Body of pancreas (tissue), 4 donors: ENCODE measurements at places on chromosomes 16 and 17.

GRCh38 chr17:17886726-17887125, 49.9 kb upstream of the SREBF1 start:
- DNase-seq, result no peak

DNA sequence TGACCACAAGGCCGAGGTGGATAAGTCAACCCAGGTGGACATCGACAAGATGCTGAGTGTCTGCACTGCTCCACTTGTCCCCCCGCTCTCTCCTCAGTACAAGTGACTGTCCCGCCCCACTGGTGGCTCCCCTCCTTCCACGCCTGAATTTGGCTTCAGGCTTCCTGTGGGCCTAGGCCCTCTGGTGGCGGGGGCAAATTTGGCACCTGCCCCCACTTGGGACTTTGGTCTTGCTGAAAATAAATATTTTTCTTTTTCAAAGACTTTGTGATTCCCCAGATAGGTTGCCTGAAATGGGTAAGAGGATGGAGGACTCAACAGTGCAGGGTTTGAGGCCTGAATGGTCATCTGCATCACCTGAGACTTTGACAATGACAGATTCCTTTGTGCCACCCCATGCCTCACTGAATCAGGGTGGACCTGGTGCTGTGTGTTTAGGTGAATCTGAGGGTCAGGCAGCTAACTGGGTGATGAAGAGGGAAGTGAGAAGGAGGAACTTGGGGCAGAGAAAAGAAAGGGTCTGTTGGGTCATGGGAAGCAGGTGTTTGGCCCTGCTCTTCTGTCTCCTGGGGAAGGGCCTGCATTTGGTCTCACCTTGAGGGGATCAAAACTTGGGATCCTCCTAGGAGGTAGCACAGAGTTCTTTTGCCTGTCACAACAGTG, 2.0 kb downstream of the C16orf86 start:
- DNase-seq, result no peak

DNA sequence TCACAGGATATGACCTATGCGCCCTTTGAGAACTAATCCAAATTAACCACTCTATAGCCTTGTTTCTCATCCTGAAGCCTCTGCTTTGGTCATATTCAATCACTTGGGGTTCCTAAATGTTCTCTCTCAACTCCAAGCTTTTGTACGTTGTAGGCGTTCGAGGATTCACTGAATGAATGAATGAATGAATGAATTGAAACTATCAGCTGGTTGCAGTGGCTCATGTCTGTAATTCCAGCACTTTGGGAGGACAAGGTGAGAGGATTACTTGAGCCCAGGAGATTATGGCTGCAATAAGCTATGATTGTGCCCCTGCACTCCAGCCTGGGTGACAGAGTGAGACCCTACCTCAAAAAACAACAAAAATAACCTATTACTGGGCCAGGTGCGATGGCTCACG, 5.9 kb upstream of the SUMO2 start:
- no peak for DNase-seq

DNA sequence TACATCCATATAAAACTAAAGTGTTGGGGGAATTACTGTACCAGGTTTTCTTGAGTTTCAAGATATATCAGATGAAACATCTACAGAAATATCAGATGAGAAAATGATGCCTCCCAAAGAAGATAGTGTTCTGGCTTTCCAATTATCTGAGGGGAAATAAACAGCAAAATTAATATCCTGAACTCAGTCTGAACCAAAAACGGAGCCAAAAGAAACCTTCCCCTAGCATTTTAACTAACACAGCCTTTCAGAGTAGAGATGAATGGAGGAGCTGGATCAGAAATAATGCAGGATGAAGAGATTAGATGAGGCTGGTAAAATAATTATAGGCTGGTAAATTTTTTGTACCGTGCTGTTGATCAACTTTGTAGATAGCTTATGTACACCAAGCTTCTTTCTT, 16.2 kb downstream of the ERCC4 start:
- no peak for DNase-seq

DNA sequence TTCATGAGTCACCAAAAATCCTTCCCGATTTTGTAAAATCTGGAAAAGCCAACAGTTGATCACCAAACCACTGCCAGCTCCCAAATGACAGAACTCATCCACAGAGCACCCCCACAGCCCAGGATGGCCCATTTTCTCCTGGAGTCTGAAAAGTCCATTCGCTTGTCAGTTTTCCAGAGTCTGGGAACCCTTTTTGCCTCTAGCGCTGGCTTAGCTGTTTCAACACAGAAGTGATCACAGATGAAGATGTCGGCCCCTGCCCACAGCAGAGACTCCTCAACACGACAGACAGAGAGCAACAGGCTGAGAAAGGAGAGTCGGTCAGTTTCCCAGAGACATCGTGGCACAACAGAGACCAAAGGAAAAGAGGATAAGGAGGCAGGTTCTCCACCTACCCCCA, 66.4 kb downstream of the NXN start:
- no peak for DNase-seq

DNA sequence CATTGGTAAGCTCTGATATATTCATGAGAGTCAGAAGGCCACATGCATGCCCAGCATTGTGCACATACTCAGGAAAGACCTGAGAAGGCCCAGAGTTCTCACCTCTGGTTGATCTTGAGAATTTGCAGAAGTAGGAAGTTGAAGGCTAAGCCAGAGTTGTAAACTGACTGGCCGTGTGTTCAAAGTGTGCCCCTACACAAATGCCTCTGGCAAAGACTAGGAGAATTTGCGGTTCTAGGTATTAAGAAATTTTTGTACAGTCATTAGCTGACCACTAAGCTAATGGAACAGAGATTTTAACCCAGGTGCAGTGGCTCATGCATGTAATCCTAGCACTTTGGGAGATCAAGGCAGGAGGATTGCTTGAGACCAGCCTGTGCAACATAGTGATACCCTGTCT, 25.0 kb downstream of the FBXL20 start:
- DNase-seq, result no peak

DNA sequence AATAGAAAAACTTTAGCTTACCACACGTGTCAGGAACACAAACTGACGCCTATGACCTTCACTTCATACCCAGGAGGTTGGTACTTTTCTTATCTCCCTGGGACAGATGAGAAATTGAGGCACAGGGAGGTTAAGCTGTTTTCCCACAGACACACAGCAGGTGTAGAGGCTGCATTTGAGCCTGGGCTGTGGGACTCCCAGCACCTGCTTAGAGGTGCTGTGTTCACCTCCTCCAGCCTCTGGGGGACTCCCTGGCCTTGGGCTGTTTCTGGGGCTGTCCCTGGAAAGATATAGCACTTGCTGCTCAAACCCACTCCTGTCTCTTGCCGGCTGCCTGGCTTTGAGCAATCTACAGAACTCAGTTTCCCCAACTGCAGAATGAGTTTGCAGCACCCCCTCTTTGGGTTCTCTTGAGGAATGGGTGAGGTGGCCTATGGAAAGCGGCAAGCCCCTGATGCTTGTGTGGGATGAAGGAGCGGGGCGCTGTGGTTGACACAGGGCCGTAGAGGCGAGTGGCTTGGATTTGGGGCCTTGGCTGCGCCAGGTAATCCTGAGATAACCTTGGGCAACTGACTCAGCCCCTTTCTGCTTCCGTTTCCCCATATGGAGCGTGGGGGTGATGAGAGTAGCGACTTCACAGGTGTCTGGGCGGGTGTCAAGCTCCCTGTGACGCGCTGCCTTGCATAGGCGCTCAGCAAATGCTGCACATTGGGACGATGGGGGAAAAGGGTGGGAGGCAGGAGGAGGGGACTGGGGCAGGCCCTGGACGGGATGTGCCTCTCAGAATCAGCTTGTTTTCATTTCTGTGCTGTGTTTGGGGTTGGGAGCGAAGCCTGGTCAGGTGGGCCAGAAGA, 104.5 kb upstream of the CIBAR2 start:
- no peak for DNase-seq
